Activated CD4-positive, CD25-positive, alpha-beta regulatory T cell treated with anti-CD3 and anti-CD28 coated beads, Interleukin-2, amount 50 U/mL, for 24 hours (primary cell): ENCODE measurements at places on chromosomes 4 and X.

DNA sequence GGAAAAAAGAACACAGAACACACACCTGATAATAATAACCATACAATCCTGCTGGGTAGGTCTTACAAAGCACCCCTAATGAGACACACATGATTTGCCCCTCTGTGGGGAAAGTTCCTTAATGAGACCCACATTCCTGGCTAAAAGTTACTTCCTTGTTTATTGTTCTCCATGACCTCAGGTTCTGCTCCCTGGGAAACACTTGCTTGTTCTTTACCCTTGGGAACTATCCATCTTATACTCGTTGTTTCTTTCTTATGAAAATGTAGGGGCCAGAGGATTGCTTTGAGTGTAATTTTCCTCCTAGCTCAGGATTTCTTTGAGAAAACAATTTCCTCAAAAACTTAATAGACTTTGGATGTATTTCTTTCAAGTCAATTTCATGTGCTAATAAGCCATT, 52.1 kb upstream of the PCDH10 start:
- no peak for ATAC-seq

- ATAC-seq, result no peak
Observed at GRCh38 chr4:2843941-2844584, 419 bp downstream of the ADD1 start.

DNA sequence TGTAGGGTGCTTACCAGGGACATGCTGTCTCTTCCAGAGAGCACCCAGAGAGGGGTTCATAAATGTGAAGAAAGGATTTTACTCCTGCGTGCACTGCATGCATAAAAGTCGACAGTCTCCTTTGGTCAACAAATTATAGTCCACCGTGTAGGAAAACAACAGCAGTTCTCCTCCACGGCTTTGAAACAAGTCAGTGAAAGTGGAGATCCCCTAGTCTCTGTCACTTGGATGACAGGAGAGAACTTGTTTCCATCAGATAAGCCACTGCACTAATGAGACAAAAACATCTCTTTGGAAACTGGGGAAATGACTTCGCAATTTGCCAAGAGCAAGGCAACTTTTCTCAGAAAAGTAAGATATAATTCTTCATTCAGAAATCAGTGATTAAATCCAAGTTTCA, 9.7 kb downstream of the UNC5C start:
- ATAC-seq, result no peak

DNA sequence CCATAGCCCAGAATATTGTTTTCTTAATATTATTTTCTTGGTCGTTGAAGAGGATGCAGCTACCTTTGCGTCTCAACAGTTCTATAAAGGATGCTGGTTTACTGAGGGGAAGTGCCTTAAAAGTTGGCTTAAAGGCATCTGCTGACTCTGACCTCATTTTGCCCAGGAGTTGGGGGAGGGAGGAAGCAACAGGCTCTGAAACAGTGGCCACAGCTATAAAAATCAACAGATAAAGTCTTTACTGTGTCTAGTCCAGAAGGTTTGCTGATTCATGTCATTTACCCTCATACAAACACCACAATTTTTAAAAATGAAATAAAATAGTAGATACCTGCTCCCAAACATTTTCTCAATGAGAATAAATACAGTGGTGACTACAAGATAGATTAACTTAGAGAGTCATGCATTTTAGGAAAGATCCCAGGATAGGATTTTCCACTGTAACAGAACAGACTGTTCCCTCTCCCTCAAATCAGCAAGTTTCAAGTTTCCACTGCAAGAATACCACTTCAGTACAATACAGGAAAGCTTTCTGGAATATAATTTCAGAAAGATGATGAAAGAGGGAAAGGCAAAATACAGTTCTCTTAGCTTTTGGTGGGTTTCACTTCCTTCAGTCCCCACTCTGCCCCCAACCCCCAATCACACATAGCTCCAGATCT, 1.9 kb downstream of the PHKA1 start:
- no peak for ATAC-seq

DNA sequence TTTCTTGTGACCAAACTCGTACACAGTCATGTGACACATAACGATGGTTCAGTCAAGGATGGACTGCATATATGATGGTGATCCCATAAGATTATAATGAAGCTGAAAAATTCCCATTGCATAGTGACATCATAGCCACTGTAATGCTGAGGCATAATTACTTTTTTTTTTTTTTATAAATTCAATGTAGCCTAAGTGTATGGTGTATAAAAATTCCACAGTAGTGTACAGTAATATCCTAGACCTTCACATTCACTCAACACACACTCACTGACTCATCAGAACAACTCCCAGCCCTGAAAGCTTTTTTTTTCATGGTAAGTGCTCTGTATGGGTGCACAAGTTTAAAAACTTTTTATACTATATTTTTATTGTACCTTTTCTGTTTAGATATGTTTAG, 105.0 kb downstream of the AREG start:
- no peak for ATAC-seq

DNA sequence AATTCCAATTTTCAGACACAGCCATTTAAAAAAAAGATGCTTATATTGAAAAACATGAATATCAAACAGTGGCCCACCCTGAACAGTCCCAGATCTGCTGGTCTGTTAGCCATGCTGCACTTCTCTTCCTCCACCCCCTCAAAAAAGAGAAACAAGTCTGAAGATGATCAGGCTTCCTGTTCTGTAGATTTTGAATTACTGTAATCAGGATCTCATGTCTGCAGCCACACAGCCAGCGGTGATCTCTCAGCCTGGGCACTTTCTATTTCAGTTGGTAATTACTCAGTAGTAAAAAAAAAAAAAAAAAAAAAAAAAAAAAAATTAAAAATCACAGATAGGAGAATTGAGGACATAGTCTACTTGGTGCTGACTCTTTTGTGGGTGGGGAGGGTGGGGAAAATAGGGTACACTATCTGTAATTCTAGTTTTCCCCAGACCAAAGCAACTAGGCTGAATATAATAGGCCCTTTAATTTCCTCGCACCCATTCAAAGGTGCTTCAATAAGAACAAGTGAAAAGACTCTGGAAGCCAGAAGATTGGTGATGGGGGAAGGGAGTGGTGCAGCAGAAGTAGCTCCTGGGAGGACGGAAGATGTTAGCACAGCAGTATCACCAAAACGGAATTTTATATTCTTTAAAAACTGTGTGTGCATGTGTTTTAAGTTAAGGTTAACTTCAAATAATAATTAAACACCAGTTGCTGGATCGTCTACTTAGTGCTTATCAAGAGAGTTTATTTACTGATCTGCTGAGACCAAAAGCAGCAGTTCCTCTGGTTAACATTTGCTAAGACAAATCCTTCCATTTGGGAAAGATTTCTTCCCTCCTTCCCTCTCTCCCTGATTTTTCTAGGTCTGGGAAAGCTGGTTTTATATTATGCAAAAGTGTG, 47.0 kb downstream of the SPRY1 start:
- ATAC-seq, result peak; percentile 71

DNA sequence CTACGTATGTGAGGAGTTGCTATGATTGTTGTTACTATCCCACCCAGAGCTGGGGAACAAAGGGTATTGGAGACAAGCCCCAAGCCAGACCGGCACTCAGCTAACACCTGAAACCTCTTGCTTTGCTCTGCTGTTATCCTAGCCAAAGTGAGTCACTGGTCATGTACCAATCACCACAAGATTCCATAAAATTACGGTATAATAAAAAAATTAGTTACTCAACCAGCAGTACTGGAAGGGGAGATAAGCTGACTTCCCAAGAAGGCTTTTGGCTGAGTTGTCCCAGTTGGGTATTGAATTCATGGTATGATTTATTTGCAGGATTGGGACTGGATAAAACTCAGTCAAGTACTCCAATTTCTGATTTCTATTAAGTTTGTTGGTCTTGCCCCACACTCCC, 5.3 kb downstream of the EDA2R start:
- ATAC-seq, result no peak

DNA sequence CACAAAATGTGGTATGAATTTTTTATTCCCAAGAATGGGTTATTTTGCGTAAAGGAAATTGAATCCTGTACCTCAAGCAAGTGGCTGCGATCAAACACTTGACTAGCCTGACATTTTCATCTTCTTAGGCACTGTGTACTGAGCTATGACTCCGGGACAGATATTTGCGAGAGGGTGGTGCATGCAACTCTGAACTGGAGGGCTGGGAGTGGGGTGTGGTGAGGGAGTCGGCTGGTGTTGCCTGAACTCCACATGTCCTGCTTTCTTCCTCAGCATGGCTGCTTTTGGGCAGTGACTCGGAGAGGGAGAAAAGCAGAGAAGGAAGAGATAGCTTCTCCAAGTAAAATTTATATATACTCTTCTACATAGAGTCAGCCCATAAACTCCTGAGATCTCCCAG, 68.5 kb upstream of the GATB start:
- ATAC-seq, result no peak
